ENCODE measurements at places on chromosomes 3 and 15.

GRCh38 chr3:100209948-100210771, 50.6 kb upstream of the TBC1D23 start:
- peak; percentile 94 for ATAC-seq

DNA sequence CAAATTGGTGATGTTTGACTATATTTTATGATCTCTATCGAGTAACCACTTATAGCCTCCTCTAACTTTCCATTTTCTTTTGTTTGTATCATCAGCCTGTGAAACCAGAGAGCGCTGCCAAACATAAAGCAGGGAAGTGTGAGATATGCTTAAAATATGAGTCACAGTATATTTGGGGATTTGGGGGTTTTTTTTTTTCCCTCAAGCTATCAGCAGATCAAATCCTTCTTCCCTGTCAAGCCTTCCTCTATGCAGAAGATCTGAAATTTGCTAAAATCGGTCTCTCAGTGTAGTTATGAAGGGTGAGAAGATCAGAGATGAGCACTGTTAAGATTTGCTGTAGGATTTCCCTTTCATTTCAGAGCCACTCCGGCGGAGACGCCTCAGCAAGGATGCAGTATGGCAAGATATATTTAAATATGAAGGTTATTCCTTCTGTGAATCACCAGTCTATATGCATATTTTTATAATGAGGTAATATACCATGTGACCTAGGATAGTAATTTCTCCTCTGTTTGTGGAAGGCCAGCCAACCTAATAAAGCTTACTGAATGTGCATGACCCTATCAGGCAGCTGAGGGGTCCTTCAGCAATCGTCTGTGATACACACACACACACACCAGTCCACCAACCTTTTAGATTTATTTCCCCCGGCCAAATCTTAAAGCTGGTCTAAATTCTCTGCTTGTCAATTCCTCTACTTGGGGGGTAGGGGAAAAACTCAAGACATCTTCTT, 474.1 kb downstream of the FOXP1 start:
- ATAC-seq: peak; percentile 64

- no peak for ATAC-seq
Observed at GRCh38 chr3:40841131-40841530, 316.4 kb downstream of the ZNF621 start.

GRCh38 chr3:36941162-36941561, 3.7 kb downstream of the TRANK1 start:
- no peak for ATAC-seq

GRCh38 chr3:66401675-66402491, 98.9 kb downstream of the LRIG1 start:
- ATAC-seq: no peak

- no peak for ATAC-seq
Observed at GRCh38 chr15:70284438-70285214, 186.9 kb upstream of the TLE3 start.

DNA sequence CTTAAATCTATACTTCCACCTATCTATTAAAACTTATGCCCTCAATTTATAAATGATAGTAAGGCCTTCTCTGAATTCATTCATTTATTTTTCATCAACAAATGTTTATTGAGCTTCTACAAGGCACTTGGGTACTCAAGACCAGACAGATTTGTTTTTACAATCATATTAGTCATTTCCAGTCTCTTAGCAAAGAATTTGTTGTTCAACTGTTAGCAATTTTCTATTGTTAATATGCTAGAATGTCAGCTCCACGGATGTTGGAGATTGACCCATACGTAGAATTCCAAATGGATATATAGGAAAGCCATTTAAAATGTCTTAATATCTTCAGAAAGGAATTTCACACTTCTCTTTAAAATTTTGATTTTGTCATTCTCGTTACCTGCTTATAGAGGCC, 36.7 kb downstream of the ZBTB38 start:
- no peak for ATAC-seq

DNA sequence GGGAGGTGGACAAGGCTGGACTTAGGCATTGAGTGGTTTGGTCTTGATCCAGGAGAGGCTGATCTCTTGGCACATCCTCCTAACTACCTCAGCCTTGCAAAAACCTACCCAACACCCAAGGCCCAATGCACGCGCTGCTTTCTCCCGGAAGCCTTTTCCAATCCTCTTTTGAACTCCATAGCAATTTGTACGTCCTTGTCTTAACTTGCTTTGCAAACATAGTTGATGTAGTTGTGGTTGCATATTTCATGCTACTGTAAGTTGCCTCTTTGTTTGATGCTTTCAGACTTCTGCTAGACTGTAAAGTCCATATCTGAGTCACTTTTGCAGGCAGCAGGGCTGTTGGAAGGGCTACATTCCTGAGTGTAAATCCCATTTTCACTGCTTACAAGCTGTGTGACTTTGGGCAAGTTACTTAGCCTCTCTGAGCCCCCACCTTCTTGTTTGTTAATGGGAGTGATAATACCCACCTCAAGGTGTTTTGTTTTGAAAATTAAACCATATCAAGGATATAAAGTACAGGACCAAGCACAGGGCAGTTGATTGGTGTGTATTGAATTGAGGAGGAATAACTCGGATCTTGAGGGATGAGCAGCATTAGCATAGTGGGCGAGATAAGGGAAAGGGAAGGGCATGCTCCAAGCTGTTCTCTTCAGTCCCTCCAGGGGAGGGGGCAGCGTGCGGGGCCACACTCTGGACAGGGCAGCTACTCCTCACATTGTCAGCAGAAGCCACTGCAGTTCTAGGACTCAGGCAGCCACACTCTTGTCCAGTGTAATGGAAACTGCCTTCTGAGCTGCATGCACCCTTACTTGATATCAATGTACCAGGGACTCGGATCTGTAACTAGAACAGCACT, 28.8 kb downstream of the SIAH2 start:
- ATAC-seq: no peak

DNA sequence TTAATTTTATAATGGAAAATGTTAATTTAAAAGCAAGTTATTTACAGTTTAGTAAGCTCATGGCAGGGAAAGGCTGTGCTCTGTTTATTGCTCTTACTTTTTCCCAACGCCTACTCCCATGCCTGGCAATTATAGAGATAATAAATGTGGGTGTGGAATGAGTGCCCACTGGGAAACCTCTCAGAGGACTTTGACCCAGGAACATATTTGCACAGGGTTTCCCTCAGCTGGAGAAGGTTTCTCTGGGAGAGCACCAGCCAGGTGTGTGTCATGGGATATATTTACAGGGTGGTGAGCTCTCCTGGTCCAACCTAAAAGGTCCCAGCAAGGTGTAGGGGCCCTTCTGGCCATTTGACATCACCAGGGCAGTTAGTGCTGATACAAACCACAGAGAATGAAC, 27.9 kb downstream of the ZNF710 start:
- no peak for ATAC-seq

DNA sequence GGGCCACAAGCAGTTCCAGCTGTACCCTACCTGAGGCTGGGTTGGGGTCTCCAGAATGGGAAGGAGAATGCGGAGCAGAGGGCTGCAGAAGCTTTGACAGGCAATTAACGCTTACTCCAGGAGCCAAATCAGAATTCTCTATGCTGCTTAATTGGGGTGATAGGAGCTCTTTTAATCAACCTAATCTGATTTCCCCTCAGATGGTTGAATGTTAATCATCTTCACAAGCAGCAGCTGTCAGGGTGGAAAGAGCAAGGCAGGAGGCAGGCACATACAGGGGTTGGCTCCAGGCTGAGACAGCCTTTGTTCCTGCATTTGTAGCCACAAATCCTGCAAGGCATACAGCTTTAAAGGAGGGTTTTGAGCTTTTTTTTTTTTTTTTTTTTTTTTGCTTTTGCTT, 2.6 kb downstream of the CILP start:
- ATAC-seq: no peak

DNA sequence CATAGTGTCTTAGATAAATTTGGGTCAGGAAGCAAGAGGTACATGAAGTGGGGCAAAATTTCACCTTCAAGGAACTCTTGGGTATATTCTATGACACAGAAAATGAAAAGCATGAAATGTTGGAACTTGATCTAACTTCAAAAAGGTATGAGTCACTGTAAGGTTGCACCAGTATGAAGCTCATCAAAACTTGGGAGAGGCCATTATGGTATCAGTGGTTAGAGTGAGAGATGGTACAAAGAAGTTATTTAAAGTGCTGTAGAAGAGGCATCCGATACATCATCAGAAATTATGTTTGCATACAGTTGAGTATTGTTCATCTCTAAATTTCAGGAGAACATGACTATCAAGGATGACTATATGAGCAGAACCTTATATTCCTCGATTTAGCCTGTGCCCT, 302.9 kb upstream of the SUCLG2 start:
- ATAC-seq: no peak

DNA sequence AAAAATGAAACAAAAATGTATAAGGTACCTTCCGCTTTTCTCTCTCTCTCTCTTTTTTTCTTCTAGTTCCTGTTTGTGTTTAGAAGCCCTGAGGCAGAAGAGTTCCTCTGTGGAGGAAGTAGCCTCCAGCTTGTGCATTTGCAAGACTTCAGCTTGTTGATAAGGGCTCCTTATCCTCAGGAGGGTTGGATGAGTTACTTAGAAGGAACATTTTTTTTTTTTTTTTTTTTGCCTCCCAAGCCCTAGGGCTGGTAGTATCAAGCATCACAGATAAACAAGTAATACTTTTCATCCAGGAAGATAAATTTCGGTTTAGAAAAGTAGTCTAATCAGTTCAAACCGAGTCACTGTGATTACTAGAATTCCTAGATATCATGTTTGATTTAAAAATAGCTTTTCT, 91.0 kb upstream of the CBLB start:
- ATAC-seq: no peak

- ATAC-seq: no peak
Observed at GRCh38 chr3:24062916-24063315, 117.8 kb downstream of the NR1D2 start.

DNA sequence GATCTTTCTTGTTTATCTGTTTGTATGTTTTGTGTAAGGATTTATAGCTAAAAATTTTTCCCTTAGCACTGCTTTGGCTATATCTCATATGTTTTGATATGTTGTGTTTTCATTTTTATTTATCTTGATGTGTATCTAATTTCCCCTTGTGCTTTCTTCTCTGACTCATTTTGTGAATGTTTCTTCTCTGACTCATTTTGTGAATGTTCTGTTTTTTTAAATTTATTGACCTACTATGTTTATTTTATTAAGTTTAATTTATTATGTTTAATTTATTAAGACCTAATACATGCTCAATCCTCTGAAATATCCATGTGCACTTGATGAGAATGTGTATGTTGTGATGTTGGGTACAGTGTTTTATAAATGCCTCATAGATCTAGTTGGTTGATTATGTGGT, 793.5 kb upstream of the CADM2 start:
- ATAC-seq: no peak

GRCh38 chr3:104582092-104582491, 784.6 kb upstream of the ALCAM start:
- no peak for ATAC-seq

DNA sequence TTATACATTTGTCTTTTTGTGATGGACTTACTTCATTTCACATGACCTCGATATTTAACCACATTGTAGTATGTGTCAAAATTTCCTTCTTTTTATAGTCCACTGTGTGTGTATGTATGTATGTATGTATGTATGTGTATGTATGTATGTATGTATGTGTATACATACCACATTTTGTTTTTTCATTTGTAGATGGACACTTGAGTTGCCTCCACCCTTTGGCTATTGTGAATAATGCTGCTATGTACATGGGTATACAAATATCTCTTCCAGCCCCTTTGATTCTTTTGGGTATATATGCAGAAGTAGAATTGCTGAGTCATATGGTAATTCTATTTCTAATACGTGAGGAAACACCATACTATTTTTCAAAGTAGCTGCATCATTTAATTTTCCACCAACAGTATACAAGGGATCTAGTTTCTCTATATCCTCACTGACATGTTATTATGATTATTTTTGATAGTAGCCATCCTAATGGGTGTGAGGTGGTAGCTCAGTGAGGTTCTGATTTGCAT, 228.2 kb downstream of the OPA1 start:
- ATAC-seq: no peak

- peak; percentile 47 for ATAC-seq
Observed at GRCh38 chr3:67018789-67019526, 20.9 kb downstream of the KBTBD8 start.

DNA sequence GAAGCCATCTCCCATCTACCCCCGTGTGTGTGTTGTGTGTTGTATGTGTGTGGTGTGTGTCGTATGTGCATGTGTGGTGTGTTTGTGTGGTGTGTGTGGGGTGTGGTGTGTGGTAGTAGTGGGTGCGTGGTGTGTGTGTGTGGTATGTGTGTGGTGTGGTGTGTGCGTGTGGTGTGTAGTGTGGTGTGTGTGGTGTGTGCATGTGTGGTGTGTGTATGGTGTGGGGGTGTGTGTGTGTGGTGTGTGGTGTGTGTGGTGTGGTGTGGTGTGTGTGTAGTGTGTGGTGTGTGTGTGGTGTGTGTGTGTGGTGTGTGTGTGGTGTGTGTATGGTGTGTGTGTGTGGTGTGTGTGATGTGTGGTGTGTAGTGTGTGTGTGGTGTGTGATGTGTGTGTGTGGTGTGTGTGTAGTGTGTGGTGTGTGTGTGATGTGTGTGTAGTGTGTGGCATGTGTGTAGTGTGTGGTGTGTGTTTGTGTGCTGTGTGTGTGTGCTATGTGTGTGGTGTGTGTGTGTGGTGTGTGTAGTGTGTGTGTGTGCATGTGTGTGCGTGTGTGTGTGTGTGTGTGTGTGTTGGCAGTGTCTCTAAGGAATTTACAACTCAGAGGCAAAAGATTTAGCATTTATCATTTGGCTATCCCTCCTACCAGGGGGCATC, 156.3 kb upstream of the TMEM108 start:
- ATAC-seq: no peak

DNA sequence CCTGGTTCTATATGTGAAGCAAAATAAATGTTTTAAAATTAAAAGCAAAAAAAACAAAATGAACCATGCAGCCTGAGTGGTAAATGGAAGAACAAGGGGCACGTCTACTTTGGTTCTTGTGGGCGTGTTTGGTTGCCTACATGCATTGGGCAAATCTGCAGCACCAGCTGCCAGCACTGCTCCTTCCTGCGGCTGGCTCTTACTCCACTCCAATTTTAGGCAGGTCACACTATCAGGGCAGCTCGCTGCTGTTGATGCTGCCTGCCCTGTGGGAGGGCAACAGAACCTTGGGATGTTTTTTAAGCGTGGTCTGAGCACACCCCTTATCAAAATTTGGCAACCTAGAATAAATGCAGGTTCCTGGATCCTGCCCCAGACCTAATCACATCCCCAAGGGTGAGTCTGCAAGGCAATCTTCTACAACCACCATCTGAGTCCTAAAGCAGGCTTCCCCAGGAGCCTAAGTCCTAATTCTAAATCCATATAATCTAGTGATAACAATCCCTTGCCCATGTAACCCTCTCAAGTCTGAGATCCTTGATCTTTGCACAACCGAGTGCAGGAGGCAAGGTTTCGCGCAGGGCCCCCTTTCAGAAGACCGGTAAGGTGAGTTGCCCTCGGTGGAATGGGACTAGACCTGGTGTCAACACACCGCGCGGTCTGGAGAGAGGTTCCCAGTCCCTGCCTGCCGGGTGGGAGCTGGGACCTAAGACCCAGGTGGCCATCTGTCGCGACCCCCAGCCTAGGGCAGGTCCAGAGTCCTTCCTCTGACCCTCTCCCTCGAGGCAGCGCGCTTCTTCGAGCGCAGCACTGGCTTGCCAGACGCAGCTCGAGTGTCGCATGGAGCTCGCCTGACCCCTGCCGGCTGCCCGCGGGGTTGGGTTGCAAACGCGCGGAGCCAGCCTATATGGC, 15.9 kb downstream of the IVD start:
- ATAC-seq: peak; percentile 98

- no peak for ATAC-seq
Observed at GRCh38 chr3:152185891-152186630, 82.7 kb upstream of the MBNL1 start.
